NCI-H1436 treated with DMSO at 0.1 percent for 48 hours (cell line): ENCODE measurements at places on chromosomes 7 and 10.

DNA sequence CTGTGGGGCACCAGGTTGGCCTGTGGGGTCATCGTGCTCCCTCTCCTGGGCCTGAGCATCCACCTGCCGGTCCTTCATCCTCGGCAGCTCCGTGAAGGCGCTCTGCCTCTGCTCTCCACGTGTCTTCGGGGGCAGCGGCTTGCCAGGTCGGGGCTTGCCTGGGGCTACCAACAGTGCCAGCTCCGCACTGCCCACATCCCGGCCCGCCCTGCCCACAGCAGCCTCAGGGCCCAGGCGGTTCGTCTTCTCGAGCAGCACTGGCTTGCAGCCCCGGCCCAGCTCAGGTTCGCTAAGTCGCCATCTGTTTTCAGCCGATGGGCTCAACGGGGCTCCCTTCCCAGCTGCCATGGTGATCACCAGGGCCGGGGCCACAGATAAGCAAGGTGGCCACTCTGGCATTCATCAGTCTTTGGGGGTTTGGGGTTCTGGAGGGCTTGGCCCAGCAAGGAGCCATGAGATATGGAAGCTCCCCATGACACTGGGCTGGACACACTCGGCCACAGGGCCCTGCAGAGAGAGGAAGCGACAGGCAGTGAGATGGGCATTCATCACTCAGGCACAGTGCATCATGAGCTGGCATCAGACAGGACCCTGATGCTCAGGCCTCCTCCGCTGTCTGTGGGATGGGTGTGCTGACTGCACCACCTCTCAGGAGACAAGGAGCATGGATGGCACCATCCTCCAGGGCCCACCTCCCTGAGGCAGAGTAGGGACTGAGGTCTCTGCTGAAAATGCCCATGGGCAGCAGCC lies 15.5 kb downstream of the ZNF488 start:
- DNase-seq, result no peak

DNA sequence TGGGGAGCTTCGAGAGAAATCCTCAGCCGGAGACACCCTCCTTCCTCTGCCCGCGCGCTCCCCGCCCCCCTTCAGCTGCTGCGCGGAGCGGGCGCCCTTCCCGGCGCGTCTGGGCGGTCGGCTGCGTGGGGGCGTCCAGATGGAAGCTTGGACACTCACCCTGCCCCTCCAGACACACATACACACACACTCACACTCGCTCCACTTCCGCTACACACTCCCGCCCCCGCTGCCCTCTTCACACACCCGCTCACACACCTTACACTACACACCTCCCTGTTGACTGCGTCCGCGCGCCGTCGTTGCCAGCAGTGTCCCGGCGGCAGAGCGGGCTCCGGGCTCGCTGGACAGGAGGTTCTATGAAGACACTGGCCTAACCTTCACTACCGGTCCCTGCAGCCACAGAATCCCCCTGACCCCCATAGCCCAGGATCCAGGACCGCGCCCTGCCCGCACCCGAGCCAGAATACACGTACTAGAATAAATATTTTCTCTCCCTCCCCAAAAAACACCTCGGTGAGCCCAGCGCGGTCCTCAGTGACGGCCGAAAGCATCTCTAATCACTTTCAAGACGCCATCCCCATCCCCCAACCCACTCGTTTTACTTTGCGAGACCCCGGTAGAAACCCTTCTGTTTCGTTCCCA lies 1.1 kb upstream of the EGR2 start:
- DNase-seq, result no peak

DNA sequence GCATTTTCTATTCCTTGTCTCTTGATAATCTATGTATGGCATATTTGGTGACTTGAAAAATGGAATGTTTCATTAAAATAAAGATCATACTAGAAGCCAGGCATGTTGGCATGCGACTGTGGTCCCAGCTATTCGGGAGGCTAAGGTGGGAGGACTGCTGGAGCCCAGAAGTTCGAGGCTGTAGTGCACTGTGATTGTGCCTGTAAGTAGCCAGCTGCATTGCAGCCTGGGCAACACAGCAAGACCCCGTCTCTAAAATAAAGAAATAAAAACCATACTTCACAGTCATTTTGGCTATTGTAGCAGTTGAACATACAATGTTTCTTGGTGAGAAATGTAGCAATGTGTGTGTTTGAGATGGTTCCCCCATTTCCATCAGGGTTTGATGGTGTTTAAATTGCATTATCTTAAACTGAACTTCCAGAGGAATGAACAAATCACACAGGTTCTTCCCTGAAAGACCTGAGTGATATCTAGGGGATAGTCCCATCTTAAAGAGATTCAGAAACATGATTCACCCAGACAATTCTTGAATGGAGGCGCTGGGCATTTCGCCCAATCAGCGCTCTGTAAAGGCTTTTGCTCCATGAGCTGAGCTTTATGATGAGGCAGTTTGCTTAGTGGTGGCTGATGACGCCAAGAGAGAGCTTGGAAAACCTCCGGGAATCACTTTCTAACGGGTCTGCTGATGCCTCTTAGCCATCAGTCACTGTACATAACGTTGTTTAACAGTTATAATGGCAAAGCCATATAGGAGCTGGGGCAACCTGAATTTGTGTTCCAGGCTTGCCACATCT lies 19.4 kb upstream of the BTBD16 start:
- no peak for DNase-seq

- DNase-seq, result no peak
Observed at GRCh38 chr7:51455086-51455485, 138.5 kb upstream of the COBL start.

GRCh38 chr7:17937506-17938120 lies 2.7 kb downstream of the SNX13 start:
- DNase-seq, result no peak

GRCh38 chr7:60706-61105 lies 131.7 kb upstream of the FAM20C start:
- no peak for DNase-seq

DNA sequence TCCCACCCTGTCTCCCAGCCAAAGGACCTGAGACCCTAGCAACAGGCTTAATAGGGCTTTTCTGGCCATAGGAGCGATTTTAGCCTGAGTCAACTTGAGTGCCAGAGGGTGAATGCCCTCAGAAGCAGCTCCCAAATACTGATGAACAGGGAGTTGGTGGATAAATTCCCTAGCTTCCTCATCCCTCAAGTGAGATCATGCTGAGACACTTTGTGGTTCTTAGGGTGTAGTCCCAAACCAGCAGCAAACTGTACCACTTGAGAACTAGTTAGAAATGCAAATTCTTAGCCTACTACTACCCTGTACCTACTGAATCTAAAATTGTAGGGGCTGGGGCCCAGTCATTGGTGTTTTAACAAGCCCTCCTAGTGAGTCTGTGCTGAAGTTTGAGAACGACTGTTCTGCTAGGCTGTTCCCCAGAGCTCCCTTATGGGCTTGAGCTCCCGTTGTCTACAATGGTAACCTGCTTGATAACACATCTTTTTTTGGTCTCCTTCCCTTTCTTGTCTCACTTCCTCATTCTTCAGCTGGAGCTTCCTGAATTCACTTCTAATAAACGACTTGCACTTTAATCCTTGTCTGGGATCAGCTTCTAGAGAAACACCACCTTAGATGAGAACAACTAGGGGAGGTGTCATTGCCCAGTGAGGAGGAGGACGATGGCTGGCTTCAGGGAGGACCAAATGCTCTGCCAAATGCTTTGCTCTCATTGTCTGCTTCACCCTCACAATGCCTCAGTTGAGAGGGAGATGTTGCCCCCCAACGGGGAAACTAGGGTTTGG lies 18.2 kb upstream of the CDH23 start:
- DNase-seq, result no peak

DNA sequence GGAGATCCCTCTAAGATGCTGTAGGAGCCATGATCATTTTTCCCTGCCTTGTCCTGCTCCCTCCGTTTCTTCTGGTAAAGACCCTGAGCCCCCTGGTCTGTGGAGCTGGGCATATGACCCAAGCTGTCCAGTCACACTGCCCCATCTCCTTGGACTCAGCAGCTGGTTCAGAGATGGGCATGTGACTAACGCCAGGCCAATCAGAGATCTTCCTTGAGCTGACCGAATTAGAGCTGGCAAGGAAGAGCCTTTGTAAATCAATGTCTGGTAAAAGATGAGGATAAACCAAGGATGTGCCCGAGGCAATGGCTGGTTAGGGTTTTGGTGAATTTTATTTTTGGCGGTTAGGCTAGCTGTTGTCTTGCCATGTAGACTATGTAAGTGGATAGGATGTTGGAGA lies 173.3 kb downstream of the LCOR start:
- DNase-seq, result no peak

- DNase-seq, result no peak
Observed at GRCh38 chr7:151095123-151095797, 9.0 kb downstream of the AGAP3 start.

DNA sequence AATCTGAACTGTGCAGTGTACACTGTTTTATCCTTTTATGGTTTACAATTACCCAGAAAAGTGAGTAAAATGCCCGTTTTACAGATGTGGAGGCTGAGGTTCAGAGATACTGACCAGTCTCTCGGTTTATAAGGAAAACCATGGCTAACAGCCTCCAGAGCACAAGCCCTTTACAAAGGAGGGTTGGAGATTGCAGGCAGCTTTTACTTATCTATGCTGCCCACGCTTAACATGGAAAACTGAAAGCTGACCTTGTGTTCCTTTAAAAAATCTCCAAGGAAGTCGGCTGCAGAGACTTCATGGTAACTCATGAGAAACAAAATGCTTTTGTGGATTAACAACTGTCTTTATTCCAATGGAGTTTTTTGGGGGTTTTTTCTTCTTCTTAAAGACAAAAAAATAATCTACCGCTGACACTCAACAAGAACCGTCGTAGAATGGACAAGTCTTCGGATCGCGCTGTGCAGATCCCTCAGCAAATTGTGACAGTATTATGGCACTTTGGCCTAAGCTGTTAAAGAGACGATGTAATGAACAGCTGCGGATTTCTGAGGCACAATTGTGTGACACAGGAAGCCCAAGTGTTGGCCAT lies 654 bp upstream of the SLF2 start:
- no peak for DNase-seq

DNA sequence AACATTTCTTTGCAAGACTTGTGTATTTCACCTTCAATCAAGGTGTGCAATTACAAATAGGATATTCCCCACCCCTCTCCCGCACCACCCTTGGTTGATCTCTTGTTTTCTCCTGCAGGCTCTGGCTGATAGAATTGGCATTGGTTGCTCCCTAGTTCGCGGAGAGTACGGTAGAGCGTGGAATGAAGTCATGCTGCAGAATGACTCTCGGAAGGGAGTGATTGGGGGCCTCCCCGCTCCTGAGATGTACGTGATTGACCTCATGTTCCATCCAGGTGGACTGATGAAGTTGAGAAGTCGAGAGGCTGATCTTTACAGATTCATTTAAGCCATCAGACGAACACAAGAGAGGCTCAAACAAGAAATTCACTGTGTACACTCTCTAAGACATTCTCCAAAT lies 58.2 kb upstream of the MSRB2 start:
- no peak for DNase-seq

DNA sequence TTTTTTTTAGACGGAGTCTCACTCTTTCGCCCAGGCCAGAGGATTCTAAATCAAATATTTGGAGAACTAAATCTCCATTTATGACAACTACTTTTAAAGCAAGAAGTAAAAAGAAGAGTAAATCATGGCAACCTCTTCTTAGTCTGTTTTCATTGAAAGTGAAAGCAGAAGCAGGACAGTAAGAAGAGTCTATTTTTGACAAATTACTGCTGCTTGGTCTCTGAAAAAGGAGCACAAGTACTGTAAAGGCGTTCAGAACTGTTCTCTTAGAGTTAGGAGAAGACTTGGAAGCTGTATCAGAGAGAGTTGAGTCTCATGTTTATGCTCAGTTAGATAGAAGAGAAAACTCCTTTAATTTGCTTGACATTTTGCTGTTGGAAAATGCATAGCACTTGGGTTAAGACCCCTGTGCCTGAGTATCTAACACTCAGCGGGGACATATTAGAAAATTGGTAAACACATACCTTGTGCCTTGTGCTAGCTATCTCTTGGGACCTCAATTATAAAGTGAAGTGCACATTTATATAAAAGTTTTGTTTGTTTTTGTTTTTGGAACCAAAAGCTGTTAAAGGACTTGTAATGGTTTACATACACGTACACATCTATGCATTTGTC lies 433.0 kb downstream of the ANKRD7 start:
- no peak for DNase-seq

GRCh38 chr7:131336956-131337355 lies 9.3 kb downstream of the MKLN1 start:
- no peak for DNase-seq

DNA sequence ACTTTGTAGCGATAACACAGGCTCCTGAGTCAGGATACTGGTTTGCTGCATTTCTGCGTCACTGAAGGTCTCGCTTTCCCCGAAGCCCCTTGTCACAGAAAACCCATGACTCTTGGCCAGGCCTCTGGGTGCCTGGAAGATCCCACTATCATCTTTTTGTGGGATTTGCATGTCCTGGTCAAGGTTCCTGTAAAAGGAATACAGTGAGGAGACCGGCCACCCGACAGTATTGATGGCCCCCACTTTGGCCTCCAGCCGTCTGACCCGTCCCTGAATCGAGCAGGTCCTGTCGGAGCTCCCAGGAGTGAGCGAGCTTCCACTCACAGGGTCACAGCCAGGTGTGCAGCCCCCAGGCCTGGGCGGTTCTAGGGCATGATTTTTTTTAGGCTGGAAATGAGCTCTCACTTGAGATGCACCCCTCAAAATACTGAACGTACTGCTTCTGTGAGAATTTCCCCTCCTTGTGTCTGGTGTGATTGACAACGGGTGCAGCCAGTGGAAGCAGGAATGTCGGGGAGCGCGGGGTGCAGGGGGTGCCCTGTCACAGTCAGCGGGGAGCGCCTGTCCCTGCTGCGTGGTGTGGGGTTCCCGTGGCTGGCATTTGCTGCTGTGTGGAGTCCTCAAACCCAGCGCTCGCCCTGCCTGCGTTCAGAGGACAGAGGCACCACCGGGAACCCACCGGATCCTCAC lies 75.8 kb downstream of the DNAJB6 start:
- no peak for DNase-seq

DNA sequence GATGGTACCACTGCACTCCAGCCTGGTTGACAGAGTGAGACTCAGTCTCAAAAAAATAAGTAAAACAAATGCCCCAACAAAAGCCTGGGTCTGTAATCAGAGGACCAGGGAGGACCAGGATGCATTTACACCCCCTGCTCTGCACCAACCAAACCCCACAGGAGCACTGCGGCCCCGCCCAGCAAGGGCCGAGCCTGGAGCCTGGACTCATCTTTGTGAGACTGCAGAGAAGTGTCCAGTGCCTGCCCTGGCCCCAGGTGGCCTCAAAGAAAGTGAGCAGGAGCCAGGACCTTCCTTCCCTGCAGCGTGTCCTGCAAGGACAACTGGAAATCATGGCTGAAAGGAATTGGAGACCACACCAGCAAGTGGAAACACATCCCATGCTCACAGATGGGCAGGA lies 31.6 kb downstream of the KNDC1 start:
- no peak for DNase-seq

DNA sequence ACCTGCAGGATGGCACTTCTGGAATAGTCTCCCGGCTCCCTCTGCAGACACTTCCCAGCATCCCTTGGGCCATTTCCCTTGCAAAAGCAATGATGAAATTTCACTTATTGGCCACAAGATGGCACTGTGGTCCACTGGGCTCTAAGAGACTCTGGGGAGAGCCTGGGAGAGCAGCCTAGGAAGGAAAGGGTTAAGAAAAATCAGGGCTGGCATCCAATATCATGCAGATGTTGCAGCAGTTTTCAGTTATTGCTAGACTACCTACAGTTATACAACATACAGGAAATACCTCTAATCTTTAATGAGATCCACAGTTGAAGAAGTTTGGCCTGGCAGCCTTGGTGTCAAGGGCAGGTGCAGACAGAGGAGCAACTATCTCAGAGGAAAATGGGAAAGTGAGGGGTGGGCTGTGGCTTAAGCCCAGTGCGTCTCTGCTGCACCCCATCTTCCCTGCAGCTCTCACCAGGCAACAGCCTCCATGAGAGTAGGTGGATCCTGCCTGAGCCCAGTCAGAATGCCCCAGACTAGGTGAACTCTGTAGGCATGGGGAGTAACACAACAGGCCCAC lies 100.2 kb upstream of the PRSS58 start:
- DNase-seq, result no peak

- no peak for DNase-seq
Observed at GRCh38 chr7:48087349-48087748, 1.7 kb upstream of the UPP1 start.
